ENCODE measurements at places on chromosomes 6 and 20.

DNA sequence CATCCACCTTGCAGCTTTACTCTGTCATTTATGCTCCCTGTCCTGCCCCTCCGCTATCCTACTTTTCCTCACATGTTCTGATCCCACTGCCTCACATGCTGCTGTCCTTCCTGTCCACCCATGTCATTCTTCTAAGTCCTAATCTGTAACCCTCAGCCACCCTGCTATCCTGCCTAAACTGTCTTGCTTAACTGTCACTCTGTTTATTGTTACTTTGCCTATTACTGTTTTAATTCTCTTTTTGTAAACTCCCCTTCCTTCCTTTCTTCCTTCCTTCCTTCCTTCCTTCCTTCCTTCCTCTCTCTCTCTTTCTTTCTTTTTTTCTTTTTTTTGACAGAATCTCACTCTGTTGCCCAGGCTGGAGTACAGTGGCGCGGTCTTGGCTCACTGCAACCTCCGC lies 1.4 kb downstream of the CUL9 start:
- no peak for DNase-seq

DNA sequence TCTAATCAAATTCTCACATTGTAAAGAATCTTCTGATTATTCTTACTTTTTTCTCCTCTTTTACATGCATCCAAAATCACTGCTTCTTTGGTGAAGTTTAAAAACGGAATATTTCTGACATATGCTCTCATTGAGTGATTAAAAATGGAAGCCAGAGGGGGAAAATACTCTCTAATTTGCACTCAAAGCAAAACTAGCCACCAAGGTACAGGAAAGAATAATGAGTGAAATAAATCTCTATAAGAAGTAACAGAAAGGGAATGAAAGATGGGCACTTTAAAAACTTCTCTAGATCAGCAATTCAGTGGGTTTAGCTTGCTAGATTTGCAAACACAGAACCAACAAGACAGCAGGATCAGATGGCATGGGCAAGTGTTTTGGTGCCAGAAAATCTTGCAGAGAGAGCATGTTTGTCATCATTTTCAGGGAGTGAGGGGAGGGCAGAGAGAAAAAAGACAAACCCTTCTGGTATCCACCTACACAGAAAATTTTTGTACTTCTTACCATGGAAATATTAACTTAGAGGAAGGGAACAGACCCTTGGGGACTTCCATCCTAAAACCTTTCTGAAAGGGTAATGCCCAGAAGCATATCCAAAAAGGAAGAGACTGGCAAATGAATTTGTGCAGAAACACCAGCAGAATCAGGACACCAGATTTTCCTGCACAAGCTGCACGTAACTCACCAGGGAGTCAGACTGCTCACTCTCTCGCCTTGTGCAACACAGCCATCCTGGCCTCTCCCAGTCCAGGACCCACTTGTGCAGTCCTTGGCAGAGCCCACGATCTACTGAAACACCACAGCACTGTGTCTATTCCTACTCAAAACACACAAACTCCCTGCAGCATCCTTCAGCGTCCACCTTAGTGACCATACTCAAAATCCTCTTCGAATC lies 270.2 kb upstream of the PRDM1 start:
- DNase-seq: no peak

GRCh38 chr6:8579372-8579771 lies 144.0 kb upstream of the SLC35B3 start:
- no peak for DNase-seq

DNA sequence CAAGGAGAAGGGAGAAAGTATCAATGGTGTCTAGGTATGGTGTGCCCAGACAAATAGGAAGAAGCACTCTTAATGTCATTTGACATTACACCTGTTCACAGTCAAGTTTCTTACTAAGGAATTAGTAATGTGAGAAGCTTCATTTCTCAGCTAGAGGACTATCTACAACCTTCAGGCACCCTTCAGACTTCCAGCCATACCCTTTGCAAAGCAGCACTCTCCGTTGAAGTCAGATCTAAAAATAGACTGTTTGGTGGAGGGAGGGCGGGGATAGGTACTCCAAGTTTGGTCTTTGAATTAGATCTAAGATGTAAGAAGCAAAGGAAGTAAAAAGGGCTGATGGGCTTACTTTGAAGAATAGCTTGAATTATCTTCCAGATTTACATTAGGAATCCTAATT lies 311.1 kb downstream of the SLC35F1 start:
- no peak for DNase-seq

DNA sequence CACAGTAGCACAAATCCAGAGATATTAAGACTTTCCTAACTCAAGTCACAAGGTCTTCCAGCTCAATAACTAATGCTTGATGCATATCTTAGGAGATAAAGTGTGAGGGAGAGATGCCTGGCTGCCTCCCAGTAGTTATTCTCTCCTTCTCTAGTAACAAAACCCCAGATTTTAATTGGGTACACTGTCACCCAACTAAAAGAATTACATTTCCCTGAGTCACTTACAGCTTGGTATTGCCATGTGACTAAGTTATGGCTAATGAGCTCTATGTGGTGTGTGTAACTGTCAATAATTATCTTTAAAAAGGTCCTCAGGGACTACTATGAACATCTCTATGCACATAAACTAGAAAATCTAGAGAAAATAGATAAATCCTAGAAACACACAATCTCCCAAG lies 32.0 kb downstream of the KIF6 start:
- no peak for DNase-seq

- no peak for DNase-seq
Measured at GRCh38 chr20:18289306-18289705, 979 bp downstream of the ZNF133 start.

GRCh38 chr20:57030611-57031600 lies 235.5 kb downstream of the BMP7 start:
- DNase-seq: no peak

- no peak for DNase-seq
Measured at GRCh38 chr6:144062786-144063185, 32.6 kb downstream of the SF3B5 start.

Data from adrenal gland (tissue), 19 donors.